Stimulated activated CD4-positive, alpha-beta T cell treated with anti-CD3 and anti-CD28 coated beads, Interleukin-15, amount 100 ng/mL, for 1 hour (primary cell): ENCODE measurements at places on chromosomes 4 and X.

- DNase-seq = no peak
Measured at GRCh38 chr4:16270454-16271328, 44.4 kb upstream of the TAPT1 start.

GRCh38 chr4:18020145-18020670, 1.3 kb downstream of the LCORL start:
- no peak for DNase-seq

- no peak for DNase-seq
Measured at GRCh38 chr4:89537281-89537680, 229.7 kb upstream of the GPRIN3 start.

DNA sequence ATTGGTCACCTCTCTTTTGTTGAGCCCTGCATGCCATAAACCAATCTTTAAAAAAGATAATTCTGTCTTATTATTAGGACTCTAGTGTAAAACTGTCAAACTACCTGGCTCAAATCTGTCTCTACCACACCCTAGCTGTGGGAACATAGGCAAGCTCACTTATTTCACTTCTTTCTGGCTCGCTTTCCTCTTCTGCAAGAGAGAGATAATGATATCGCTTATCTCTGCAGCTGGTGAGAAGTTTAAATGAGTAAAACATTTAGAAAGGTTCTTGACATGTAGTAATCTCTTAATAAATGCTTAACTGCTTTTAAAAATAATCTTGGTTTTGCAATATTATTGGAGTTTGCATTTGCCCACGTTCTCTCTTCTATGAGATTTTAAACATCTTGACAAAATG, 1109.2 kb downstream of the RAPGEF2 start:
- DNase-seq = no peak
